ENCODE measurements at places on chromosomes 2 and 18.

DNA sequence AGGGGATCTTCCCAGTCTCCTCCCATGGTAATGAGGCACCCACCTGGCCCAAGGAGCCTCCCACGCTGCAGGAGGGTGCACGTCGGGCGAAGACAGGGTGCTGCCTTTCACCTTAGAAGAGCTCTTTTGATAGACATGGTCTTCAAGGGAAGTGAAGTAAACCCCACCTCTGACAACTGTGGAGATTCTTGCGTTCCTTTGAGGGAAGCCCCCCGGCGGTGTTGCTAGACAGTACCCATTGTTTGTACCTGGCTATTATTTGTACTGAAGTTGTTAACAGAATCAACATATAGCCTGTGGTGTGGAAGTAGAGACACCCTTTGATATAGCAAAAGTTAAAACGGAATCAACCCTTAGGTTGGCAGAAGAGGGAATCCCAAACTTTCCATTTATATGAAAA, 648.0 kb downstream of the GALR1 start:
- DNase-seq: no peak

GRCh38 chr18:13464432-13465123, 246.0 kb downstream of the LDLRAD4 start:
- DNase-seq: peak; percentile 65

GRCh38 chr2:17296686-17297085, 221.6 kb downstream of the RAD51AP2 start:
- DNase-seq: no peak

DNA sequence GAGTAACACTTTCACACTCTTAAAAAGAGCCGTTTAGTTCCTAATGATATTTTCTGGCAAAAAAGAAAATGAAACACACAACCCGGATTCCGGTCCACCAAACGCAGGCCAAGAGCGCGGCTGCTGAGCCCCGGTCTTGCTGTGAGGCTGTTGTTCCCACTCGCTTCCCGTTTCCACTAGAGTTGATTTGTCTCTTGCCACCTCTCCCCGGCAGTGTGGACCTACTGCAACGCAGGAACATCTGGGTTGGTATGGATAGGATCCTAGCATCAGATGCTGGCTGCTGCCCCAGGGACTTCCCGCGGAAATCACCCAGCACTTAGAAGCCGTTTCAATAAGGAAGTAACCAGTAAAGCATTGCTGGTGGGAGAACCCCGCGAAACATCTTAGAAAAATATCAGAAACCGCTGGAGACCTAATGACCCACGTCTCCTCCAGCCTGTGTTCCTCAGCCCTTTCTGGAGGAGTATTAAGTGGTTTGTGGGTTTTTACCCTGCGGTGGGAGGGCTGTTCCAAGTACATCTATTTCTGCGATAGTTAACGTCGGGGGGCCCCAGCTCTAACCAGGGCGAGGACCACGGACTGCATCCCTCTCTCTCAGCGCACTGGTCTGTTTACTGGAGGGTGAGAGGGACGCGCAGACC, 939 bp downstream of the DOCK10 start:
- DNase-seq: peak; percentile 33

GRCh38 chr2:14015113-14015630, 617.3 kb upstream of the LRATD1 start:
- no peak for DNase-seq

GRCh38 chr2:146437712-146438111, 1407.1 kb upstream of the ACVR2A start:
- no peak for DNase-seq

GRCh38 chr2:170548304-170548703, 166.8 kb upstream of the SP5 start:
- no peak for DNase-seq

DNA sequence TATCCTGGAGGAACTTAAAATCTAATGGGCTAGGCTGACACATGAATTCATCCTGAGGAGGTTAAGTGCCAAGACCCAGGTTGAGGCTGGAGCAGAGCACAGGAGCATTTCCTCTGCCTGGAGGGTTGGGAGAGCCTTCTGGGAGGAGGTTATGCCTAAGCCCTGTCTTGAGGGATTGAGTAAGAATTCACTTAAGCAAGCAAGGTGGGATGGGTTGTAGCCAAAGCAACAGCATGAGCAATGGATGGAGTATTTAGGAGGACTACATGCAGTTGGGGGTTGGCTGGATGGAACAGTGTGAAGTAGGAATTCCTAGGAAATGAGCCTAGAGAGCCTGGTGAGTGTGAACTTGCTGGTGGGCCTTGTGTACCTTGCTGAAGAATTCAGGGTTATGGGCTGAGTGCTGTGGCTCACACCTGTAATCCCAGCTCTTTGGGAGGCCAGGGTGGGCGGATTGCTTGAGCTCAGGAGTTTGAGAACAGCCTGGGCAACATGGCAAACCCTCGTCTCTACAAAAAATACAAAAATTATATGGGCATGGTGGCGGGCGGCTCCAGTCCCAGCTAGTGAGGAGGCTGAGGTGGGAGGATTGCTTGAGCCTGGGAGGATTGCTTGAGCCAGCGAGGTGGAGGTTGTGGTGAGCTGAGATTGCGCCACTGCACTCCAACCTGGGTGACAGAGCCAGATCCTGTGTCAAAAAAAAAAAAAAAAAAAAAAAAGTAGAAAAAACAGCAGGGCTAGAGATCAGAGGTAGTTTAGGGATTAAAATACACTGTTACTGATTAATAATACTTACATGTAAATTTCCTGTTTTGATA, 22.2 kb downstream of the TANC1 start:
- no peak for DNase-seq

- DNase-seq: no peak
Measured at GRCh38 chr2:175143191-175143590, 24.8 kb downstream of the ATF2 start.

DNA sequence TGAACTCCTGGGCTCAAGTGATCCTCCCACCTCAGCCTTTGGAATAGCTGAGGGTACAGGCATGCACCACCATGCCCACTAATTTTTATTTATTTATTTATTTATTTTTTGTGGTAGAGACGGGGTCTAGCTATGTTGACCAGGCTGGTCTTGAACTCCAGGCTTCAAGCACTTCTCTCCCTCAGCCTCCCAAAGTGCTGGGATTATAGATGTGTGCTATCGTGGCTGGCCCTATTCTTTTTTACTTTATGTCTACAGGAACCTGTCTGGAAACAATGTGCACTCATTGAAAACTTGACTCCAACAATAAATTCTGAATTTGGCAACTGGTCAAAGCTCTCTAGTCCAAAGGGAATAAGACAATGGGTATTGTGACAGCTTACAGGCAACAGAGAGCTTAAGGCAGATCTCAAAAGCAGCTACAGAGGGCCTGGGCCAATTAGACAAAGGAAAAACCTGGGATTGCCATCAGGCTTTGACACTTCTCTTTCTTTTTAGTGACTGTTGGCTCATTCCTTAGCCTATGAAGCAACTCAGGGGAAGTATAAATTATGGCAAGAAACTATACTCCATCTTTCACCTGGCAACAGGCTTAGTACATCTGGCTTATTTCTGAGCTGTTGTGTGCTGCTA, 55.1 kb upstream of the RAPGEF4 start:
- DNase-seq: no peak

DNA sequence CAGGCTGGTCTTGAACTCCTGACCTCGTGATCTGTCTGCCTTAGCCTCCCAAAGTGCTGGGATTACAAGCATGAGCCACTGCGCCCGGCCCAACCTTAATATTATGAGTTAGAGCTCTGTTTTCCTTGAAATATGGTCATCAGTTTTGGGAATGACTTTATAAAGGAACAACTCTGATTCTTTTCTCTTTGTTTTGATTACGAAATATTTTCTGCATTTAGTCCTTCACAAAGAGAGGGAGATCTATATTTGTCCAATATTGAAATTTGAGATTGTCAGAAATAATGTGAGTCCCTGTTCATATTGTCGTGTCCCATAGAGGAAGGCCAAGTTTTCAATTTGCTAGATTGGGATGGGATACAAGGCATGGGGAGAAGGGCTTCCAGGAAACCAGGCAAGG, 3.1 kb downstream of the SMYD5 start:
- no peak for DNase-seq

DNA sequence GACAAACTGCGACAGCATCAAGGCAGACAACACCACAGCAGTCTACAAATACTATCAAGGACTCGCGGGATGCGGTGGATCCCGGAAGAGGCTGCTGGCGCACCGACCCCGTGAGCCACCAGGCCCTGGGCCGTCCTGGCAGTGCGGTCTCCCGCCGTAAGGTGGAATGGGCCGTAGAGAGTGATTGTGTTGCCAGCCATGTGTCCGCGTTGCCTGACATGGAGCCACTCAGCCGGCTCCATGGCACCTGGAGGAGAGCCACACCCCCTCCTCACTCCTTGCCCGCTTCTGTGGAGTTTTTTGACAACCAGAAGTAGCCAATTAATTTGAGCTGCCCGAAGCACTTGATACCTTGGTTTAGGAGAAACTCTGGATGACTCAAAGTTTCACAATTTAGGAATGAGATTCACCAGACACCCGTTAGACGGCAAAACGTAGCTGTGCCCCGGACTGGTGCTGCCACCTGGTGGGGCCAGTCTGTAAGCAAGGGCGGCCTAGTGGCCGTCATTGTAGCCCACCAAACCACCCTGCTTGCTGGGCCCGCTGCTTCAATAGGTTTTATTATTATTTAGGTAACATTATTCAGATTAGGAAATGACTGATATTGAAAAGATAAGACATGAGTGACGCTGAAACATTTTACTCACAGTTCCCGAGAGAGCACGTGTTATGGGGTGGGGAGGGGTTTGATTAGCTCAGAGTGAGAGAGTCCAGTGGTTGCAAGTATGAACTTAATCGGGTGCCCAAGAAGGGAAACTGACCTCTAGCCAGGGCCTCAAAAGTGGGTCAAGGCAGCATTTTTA, 10.2 kb upstream of the IMP4 start:
- peak; percentile 78 for DNase-seq

DNA sequence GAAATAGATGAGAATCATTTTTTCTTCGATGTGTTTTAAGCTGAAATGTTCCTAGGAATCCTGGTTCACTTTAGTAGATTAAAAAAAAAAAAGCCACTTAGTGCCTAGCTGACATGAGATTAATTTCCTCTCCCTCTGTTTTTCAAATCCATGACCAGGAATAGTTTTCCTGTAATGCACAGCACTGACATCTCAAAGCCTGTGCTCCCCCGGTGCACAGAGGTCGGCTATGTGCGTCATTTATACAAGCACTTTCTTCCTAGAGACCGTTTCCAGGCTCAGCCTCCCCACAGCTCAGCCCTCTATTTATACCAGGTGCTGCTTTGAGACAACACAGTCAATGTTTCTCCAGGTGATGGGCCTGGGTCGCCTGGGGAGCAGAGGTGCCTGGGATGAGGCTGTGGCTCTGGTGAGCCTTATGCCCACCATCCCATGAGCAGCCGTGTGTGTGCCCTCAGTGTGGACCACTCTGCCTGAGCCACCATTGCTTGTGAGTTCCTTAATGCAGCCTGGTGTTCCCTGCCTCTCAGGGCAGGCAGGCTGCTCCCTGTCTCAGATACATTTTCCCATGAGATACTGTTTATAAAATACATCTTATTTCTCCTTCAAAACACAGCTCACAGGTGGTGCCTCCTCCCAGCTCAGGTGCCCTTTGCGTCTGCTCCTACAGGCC, 515.7 kb upstream of the HS6ST1 start:
- DNase-seq: no peak

DNA sequence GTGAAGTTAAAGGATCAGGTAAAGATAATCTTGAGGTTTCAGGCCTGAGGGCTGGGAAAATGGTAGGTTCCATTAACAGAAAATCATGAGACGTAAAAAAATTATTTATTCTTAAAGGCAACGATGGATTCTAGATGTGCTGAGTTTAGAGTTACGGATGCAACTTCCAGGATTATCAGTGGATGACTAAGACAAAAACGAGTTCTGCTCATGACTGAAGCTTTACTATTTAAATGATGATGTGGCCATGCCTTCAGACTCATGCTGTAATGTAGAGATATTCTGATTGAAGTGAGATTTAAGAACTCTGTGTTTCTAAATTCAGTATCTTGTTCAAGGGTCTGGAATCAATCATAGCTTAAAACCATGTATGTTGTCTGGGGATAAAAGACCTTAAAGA, 5.0 kb downstream of the TMEM237 start:
- no peak for DNase-seq

DNA sequence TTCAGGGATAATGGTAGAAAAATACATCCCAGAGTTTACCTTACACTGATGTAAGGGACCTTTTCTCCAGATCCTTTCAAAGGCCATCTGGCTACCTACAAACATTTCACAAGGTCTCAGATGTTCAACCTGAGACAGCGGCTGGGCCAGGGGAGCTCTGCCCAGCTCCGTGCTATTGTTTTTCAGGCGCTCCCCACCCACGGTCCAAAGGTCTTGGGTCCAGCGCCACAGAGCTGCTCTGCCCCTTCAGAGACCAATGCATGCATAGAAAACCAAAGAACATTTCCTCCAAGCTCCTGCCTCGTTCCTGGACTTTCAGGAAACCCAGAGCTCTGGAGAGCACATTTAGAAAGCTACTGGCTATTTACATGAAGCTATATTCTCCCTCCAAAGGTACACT, 40.3 kb downstream of the COPS8 start:
- no peak for DNase-seq

DNA sequence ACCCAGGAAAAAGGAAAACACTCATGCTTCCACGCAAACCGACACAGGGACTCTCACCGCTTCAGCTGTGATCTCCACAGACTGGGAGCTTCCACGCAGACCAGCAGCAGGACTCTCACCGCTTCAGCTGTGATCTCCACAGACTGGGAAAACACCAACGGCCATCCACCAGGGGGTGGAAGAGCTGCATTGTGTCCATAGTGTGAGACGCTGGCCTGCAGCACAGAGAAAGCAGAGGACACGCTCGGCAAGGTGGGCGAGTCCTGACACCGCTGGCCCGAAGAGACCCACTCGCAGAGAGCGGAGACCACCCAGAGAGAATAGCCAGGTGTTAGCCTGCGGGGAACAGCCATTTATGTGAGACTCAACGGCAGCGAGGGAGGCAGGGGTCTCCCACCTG, 42.5 kb upstream of the NFATC1 start:
- DNase-seq: no peak

DNA sequence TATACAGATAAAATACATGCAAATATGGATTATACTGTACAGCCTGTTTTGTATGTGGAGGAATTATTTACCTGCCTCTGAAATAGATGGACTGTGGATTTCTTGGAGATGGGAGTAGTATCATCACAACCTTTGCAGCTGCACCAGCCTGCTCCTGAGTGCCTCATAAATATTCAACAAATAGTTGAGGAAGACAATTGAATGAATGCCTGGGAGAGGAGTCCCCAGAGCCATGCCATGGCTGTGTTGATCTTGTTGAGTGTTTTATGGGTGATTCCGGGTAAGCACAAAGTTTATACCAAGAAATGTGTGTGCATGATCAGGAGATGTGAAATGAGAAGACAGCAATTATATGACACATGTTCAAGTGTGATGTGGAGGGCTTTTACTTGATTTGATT, 225.0 kb downstream of the FHOD3 start:
- DNase-seq: no peak
